ENCODE measurements at places on chromosomes 1 and 21.

DNA sequence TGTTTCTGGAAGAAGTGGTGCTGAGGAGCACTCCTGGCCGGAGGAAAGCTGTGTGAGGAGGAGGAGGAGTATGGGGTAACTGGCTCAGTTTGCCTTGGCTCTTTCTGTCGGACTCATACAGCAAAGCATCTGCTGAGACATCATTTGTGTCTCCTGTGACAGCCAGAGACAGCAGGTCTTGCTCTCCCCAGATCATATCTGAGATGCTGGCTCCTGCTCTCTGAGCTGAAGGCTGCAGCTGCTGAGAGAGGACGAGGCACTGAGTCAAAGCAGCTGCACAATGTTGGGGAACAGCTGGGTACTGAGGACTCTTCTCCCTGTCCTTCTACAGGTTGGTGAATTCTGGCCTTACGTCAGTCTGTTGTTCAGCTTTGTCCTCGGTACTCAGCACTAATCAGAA, 14.3 kb downstream of the OR2B11 start:
- DNase-seq: no peak

- no peak for DNase-seq
Measured at GRCh38 chr1:4086085-4086850, 186.2 kb upstream of the C1orf174 start.

GRCh38 chr1:70495370-70495769, 84.3 kb downstream of the CTH start:
- DNase-seq: no peak

DNA sequence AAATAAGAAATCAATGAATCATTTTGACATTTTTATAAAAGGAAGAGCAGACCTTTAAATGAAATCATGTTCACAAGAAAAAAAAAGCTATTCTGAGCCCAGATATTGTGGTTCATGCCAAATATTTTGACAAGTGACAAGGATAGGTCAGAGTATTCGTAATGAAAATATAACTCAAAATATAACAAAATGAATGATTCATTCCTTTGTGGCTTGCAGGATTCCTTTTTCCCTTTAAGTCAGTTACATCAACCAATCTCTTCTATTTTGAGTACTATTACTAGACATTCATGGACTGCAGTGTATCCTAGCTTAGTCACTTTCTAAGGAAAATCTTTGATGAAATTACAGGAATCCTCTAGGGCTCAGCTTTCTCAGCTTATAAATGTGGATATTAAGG, 188.7 kb downstream of the COL11A1 start:
- no peak for DNase-seq

- DNase-seq: no peak
Measured at GRCh38 chr1:60273185-60273584, 199.6 kb upstream of the C1orf87 start.

- DNase-seq: no peak
Measured at GRCh38 chr1:76659171-76659940, 207.9 kb upstream of the ST6GALNAC5 start.

DNA sequence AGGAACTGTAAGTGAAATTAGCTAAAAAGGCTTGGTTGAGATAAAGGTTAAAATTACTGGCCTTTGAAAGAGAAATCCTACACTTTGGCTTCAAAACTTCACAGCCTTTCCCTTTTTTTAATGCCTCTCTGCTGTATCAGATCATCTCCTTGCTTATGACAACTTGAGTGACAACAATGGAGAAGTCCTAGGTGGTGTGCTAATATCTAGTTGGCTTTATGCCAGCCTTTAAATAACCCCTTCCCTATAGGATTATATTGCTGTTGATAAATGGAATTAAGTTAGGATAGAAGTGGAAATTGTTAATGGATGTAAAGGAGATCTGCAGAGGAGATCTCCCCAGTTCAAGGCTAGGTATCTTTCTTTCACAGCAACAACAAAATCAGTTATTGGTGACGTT, 130.2 kb upstream of the ATP1B1 start:
- DNase-seq: no peak

DNA sequence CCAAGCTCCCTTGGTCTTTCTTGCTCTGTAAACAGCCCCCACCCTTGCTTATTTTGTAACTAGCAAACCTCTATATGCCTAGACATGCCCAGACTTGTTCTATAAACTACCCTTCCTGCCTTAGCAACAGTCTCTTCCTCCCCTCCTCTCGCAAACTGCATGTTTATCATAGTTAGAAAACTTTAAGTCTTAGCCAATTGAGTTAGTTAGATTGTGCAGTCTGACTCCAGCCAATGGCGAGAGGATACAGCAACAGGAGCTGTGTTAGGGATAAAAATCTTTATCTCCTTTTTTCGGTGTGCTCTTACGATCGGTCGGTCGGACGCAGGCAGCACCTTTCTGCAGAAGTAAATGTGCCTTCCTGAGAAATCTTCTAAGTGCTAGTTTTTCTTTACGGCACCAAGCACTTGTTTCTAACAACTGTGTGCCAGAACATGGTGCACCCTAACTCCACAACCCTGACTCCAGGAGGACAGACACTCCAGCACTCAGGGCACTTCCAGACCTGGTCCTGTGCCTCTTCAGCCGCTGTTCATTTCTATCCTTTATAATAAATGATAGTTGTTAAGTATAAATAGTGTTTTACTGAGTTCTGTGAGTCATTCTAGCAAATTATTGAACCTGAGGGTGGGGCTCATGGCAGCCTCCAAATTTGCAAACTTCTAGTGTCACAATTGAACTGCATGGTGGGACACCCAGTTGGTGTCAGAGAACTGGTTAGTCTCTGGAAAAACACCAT, 25.7 kb upstream of the GNG4 start:
- no peak for DNase-seq

- no peak for DNase-seq
Measured at GRCh38 chr1:215793180-215793579, 226.1 kb downstream of the KCTD3 start.

- DNase-seq: no peak
Measured at GRCh38 chr1:24308365-24309015, 10.7 kb upstream of the GRHL3 start.

DNA sequence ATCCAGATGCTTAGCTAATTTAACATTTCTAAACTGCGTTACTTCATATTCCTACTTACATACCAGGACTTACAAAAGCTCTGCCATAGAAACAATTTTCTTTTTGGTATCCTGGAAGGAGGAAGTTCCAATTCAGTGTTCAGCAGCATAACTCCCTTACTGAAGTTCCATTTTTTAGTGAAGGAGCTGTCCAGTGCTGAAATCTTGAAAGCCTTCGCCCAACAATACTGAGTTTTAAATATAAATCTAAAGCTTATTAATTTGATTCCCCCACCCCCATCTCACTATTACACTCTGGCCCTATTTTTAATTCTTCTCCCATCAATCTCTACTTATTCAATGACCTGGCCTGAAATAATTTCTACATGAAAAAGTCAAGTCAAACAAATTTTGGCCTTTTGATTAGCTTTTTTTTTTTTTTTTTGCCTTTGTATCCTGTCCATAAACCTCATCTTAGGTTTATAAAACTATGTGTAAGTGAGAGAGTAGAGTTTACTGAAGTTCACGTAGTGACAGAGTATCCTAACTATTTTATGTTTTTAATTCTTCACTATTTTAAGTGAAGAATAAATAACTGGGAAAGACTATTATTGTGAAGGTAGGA, 323.0 kb upstream of the PLD5 start:
- DNase-seq: no peak

- DNase-seq: no peak
Measured at GRCh38 chr1:23169727-23170335, 1.2 kb upstream of the LUZP1 start.

- no peak for DNase-seq
Measured at GRCh38 chr1:242605521-242605920, 81.0 kb upstream of the PLD5 start.

DNA sequence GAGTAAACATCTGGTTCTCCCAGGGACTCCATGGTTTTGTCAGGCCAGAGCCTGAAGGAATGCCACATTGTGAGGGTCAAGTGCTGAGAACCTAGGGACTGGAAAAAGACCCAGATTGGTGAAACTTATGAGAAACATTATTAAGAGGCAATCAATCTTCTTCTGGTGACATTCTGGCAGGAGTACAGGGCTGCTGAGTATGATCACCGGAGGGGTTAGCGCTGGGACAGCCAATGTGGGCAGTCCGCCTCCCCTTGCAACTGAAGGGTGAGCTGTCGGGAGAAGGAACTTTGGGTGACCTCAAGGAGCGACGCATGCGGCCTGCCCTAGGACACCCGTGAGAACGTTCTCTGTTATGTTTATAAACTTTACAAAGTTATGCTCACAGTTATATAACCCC, 429.0 kb downstream of the LMO4 start:
- DNase-seq: no peak

DNA sequence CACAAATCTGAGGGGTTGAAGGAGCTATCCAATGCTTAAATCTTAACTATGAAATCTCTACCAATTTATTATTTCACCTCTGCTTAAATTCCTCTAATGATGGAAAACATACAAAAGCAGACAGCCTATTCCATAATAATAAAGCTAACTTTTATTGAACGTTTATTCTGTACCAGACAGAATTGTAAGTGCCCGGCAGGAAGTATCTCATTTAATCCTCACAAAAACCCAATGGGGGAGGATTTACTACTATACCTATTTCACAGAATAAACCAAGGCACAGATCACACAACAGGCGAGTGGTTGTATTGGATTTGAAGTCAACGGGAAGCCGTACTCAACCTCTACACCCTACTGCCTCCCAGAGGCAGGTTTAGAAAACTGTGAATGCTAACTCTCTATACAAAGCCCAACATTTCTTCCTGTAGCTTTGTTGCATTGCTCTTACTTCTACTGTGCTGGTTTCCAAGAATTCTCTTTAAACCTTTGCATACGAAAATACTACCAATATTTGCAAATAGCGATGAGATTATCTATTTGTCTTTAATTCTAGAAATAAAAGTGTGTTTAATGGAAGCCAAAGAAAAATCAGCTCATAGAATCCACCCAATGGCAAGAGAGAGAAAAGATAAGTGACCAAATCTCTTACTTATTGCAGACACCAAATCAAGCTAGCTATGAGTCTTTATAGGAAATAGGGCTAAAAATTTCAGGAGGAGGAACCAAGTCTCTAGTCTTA, 33.5 kb upstream of the C1orf53 start:
- no peak for DNase-seq

DNA sequence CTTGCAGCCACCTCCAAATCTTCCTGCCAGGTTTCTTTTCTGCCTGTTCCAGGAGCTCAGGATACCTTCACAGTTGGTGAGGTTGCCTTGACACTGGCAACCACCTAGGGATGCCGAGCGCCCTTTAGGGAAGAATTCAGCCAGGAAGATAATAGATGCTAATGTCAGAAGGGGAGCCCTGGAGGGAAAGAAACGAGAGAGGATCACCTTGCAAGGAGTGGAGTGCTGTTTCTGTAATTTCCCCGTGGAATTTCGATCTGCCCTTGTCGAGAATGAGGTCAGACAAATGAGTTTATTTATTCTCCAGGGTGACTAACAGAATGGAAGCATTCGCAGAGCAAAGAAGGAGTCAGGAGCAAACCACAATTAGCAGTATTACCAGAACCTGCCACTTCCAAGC, 315.8 kb upstream of the KAZN start:
- DNase-seq: no peak

- no peak for DNase-seq
Measured at GRCh38 chr1:54699936-54700525, 15.6 kb upstream of the TTC4 start.

DNA sequence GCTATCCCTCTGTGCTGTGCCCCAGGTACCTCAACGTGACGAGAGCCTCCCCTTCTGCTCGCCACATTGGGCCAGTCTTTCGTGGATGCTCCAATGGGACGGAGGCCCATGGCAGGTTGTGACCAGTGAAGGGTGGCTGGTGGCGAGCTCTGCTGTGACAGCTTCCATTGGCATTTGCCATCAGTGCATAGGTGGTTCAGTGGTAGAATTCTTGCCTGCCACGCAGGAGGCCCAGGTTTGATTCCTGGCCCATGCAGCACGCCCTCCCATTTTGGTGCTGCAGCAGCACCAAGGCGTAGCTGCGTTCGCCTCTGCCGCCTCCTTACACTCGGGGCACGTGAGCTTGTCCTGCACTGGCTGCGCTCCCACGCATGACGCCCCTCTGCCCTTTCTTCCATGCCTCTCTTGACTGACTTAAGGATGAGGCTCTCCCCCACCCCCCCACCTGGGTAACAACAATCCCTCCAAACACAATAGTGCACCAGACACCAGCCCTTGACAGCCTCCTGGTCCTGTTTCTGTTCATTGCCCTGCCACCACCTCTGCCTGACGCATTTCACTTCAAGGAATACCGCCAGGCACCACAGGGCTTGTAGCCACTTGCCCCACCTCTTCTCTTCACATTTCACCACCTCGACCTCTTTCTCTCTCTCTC, 24.7 kb upstream of the FCGR2A start:
- no peak for DNase-seq

DNA sequence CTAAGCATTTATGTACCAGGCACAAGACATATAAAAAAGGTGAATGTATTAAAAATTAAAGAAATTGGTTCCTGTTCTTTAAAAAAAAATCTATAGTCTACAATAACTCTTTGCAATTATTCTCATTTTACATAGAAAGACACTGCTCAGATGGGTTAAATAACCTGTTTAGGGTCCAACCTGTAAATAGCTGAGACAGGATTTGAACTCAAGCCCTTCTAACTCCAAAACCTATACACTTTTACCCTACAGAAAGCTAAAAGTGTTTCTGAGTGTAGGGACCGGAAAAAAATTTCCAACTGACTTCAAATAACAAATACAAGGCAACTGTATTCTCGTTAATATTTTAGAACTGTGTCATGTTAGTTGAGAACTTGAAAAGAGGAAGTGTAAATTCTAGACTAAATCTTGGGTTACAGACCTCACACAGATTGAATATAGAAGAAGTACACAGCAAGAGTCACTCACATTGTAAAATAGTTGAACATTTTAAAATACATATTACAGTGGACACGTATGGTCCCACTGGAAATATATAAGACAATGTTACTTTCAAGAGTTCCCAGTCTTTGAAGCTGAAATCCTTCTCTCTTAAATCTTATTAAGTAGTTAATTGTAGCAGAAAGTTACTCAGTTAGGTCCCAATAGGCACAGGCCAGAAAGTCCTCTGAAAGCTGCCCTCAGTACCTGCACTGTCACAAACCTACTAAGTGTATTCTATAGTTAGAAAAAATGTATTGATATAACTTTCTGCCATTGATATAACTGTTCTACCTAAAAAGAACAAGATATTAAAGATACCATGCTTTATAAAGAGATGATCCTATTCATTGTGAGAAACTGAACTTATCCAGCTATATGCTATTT, 7.3 kb downstream of the EDEM3 start:
- DNase-seq: no peak

GRCh38 chr1:53706356-53706755, 32.6 kb downstream of the GLIS1 start:
- DNase-seq: no peak

GRCh38 chr1:223878598-223879325, 33.0 kb upstream of the TP53BP2 start:
- no peak for DNase-seq

GRCh38 chr21:20377250-20377649, 621.0 kb upstream of the NCAM2 start:
- no peak for DNase-seq

- peak; percentile 58 for DNase-seq
Measured at GRCh38 chr1:228275430-228276173, 67.8 kb downstream of the OBSCN start.

- DNase-seq: no peak
Measured at GRCh38 chr1:228953207-228953606, 217.9 kb downstream of the RHOU start.

GRCh38 chr1:205061665-205062069, 18.7 kb downstream of the CNTN2 start:
- peak; percentile 87 for DNase-seq

GRCh38 chr1:172085317-172085716, 244.0 kb downstream of the DNM3 start:
- no peak for DNase-seq

Data from caudate nucleus (tissue), 63 donors.